ENCODE measurements at places on chromosomes 12 and 14.

DNA sequence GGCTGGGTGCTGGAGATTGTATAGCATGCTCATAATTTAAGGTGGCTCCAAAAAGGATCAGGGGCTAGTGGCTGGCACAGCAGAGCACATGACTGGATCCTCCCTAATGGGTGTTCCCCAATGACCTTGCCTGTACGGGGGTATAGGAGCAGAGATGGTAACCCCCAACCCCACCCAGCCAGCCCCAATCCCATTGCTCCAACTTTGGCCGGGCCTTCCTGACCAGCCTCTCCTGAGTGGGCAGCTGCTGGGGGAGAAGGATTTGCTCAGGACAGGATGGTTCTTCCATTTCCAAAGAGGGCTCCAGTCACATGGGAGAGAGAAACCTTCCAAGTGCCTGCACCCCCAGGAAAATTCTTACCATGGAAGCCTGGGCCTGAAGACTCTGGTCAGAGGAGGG, 15.3 kb upstream of the NR4A1 start:
- DNase-seq: no peak

- DNase-seq: no peak
Measured at GRCh38 chr14:25570483-25570882, 520.5 kb upstream of the STXBP6 start.

- no peak for DNase-seq
Measured at GRCh38 chr12:54968181-54968730, 16.3 kb downstream of the TESPA1 start.

DNA sequence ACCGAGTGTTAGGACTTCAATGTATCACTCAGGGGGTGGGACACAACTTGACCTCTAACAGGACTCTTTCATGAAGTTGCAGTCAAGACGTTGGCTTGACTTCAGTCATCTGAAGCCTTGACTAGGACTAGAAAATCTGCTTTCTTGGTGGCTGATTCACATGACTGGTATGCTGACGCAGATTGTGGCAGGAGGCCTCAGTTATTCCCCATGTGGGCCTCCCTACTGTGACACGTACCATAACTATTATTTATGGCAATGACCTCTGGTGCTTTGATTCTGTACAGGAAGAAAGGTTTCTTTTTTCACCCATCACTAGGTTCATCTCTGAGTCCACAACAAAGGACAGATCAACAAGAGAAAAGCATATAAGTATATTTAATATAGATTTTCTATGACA, 270.4 kb downstream of the NEDD1 start:
- DNase-seq: no peak

- no peak for DNase-seq
Measured at GRCh38 chr14:80049055-80049454, 162.2 kb downstream of the DIO2 start.

- DNase-seq: no peak
Measured at GRCh38 chr14:62077676-62078261, 315.5 kb downstream of the SNAPC1 start.

DNA sequence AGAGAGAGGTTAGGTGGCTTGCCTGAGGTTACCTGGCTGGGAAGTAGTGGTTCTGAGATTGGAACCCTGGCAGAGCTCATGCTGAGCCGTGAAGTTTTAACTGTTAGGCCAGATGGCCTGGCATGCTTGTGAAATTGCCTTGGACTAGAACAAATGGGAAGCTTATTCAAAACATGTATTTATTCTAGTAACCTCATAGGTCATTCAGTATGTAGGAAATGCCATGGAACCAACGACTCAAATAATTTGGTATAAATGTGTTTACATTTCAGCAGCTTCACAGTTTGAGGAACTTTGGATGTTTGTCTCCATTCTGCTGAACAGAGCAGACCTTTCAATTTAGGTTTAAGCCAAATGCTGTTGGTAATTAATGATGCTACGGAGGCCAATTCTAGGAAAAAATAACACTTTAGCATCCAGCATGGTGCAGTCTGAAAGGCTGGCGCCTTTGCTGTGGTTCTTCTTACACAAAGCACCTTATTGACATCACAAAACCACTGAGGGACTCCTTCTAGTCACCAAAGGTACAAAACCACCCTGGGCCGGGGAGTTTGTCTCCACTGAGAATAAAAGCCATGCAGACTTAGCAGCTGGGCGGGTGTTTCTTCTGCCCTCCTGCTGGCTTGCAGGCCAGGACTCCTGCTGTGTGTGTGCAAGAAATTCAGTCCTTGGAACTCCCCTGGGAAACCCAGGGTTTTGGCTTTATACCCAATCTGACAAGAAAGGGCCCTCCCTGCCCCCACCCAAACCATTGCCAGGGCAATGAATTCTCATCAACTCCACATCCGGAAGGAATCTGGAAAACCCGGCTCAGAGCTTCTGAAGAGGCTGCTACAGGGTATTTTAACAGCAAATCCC, 64.2 kb downstream of the ELK3 start:
- no peak for DNase-seq

- no peak for DNase-seq
Measured at GRCh38 chr14:36428350-36428749, 91.7 kb downstream of the NKX2-1 start.

All from Kasumi-1 (cell line).